ENCODE measurements at places on chromosomes 7 and 10.

GRCh38 chr10:22435650-22436049 is 90.4 kb downstream of the SPAG6 start:
- no peak for DNase-seq
- no peak overlapping the region for H3K4me3 ChIP-seq
- H3K27me3 ChIP-seq, result peaks cover 57% of the 10 kb centered on the region
- H3K27ac ChIP-seq, result no peak overlapping the region
- H3K36me3 ChIP-seq, result no peaks in the 10 kb centered on the region

- no peak for DNase-seq
- no peak overlapping the region for H3K4me3 ChIP-seq
- H3K36me3 ChIP-seq, result no peaks in the 10 kb centered on the region
Measured at GRCh38 chr7:89584896-89585295, 569.4 kb upstream of the STEAP1 start.

- no peak overlapping the region for H3K4me3 ChIP-seq
- H3K27ac ChIP-seq, result no peak overlapping the region
- no peak for DNase-seq
- H3K4me1 ChIP-seq, result no peaks in the 10 kb centered on the region
- no peaks in the 10 kb centered on the region for H3K36me3 ChIP-seq
Measured at GRCh38 chr10:76991621-76992020, 646.0 kb downstream of the KCNMA1 start.

- no peaks in the 10 kb centered on the region for H3K36me3 ChIP-seq
- no peak overlapping the region for H3K4me3 ChIP-seq
- no peak overlapping the region for H3K27ac ChIP-seq
- DNase-seq, result no peak
Measured at GRCh38 chr10:96288151-96288621, 16.0 kb upstream of the DNTT start.

DNA sequence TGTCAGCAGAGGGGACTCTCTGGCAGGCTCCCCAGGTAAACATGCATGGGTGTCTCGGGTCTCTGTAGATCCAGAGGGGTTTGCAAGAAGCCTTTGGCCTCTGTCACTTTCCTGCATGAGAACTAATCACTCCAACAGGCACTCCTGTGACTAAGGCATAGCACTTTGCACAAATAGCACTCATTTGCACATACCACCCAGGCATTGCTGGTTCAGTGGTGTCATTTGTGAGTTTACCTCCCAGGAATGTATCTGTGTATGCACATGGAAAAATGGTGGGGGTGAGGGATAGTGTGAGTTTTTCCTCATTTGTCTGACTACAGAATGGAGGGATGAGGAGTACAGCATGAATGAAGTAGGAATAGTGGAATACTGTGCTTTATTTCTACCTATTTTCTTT is 39.5 kb downstream of the CNNM1 start:
- H3K4me3 ChIP-seq, result no peak overlapping the region
- H3K4me1 ChIP-seq, result peaks cover 12% of the 10 kb centered on the region
- H3K36me3 ChIP-seq, result no peaks in the 10 kb centered on the region
- H3K27me3 ChIP-seq, result no peaks in the 10 kb centered on the region
- DNase-seq, result no peak
- H3K27ac ChIP-seq, result no peak overlapping the region

- DNase-seq, result no peak
- no peak overlapping the region for H3K27ac ChIP-seq
- H3K36me3 ChIP-seq, result no peaks in the 10 kb centered on the region
- no peak overlapping the region for H3K4me3 ChIP-seq
Measured at GRCh38 chr10:130029209-130029608, 65.1 kb upstream of the EBF3 start.

DNA sequence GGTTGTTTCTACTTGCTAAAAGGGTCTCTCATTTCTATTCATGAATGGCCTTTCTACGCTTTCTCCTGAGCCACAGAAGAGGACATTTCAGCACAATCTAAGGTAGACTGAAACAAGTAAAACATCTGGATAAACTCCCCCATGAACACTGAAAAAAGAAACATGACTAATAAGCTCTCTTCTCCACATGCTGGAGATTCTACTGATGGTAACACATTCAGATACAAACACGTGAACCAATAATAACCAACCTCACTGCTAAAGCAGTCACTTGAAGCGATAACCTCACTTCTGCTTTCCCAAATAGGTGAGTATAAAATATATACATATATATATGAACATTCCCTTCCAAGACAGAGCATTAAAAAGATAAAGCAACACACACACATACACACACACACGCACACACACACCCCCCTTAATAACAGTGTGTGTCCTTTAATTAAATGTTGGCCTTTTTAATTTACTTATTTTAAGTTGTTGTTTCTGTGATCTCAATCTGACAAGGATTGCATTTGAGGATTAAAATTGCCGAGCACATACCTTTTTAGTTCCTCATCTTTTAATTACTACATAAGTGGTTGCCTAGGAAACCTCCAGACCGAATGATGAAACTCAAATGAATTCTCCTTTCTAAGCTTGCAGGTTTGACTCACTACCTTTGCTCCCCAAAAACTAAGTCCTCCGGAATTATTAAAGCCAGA is 292.4 kb upstream of the KLF14 start:
- H3K4me3 ChIP-seq, result no peak overlapping the region
- H3K27me3 ChIP-seq, result no peaks in the 10 kb centered on the region
- DNase-seq, result no peak
- no peaks in the 10 kb centered on the region for H3K4me1 ChIP-seq
- H3K36me3 ChIP-seq, result no peaks in the 10 kb centered on the region

- peaks cover 14% of the 10 kb centered on the region for H3K4me1 ChIP-seq
- H3K36me3 ChIP-seq, result no peaks in the 10 kb centered on the region
- H3K4me3 ChIP-seq, result no peak overlapping the region
- no peak overlapping the region for H3K27ac ChIP-seq
- no peak for DNase-seq
Measured at GRCh38 chr7:75628055-75628454, 110.7 kb downstream of the HIP1 start.

All from cardiac muscle cell (in vitro differentiated cells and primary cell).